Cerebellar nuclear complex (tissue), 1 donor: ENCODE measurements at places on chromosomes 1 and 21.

DNA sequence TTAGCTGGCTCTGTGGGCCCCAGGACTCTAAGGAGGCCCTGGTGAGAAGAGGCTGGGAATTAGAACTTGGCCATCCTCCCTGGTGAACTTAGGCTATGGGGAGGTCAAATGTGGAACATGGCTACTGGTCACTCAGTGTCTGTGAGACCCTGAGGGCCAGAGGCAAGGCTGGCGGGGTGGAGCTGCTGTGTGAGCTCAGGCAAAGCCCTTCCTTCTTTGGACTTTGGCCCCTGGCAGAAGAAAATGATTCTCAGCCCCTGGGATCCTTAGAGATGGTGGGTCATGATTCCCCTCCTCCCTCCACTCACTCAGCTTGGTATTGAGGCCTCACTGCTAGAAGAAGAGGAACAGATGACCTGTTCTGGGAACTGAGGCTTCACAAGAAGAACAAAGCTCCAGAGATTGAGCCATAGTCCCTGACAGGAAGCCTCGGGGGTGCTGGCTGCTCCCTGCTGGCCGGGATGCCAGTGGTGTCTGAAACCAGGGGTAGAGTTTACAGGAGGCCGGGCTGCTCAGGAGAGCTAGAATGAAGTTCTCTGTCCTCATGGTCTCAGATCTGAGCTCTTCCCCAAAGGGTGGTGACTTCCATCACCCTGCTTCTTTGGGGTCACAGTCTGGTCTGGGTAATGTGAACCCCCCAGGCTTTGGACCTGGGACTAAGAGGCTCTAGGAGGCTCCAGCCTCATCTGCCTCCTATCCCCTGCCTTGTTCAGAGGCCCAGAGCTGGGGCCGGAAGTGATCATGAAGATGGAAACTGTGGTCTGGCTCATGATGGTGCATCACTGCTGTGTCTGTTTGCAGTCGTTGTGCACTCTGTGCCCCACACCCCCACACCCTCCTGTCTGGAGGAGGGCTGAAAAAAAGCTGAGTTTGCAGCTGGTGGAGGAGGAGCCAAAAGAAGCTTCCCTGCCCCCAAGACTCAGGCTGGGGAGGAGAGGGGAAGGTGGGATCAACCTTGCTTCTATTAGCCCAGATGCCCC, 905 bp downstream of the BTBD19 start:
- DNase-seq, result no peak

DNA sequence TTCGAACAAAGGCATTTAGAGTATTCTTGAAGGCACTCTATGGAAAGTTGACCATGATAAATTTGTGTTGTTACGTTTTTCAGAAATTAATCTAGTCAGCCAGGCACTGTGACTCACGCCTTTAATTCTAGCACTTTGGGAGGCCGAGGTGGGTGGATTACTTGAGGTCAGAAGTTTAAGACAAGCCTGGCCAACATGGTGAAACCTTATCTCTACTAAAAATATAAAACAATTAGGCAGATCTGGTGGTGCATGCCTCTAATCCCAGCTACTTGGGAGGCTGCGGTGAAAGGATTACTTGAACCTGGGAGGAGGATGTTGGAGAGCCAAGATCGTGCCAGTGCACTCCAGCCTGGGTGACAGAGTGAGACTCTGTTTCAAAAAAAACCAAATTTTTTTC, 130.6 kb upstream of the BRINP3 start:
- no peak for DNase-seq

DNA sequence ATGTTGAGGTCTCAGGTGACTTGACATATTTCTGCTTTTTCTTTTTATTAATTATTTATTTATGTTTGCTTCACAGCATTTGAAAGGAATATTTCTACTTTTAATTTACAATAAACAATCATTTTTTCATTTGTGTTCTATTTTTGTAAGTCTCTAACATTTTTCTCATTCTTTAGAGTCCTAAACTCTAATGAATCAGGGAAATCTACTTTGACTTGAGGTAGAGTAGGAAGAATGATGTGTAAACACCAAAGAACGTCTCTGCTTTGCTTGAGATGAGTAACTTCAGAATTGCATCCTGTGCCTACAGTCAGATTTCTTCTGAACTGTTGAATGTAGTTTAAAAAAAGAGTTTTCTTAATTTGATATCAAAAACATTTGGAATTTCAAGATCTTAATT, 65.2 kb downstream of the CNST start:
- DNase-seq, result no peak

DNA sequence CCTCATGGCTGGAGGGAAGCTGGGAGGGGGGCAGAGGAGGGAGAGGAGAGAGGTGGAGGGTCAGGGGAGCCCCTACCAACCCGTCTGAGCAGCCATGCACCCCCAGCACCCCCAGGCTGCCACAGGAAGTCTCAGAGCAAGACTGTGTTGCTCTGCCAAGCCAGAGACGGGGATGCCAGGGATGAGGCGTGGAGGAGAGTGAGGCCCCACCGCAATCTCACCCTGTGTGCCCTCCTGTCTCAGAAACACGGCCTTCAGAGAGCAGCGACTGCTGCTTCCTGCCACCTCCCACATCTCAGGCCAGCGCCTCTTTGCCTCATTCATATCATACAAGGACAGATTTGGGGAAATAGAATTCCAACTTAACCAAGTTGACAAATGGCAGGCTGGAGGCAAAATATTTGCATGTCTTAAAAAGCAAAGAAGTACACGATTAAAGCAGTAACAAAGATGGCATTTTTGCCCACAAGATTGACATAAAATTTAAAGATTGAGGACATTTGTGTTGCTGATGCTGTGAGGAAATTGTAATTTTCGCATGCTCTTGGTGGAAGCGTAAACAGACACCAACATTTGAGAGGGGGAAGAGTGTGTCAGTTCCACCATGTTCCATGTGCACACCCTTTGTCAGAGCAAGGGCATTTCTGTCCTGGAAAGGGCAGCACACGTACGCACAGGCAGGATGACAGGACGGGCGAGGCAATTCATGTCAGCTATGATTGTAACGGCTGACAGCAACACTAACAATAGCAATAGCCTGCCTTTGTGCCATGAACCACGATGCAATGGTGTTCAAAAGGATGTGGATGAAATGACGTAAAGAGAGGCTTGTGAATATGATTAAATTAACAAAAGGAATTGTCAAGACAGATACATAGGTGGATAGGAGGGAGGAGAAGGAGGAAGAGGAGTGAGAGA, 59.0 kb upstream of the BACE2 start:
- DNase-seq, result no peak

- no peak for DNase-seq
Observed at GRCh38 chr1:110876748-110877341, 3.9 kb downstream of the CD53 start.

GRCh38 chr1:185398599-185398998, 81.6 kb upstream of the IVNS1ABP start:
- DNase-seq, result no peak

GRCh38 chr1:207077470-207078377, 10.9 kb upstream of the C4BPB start:
- no peak for DNase-seq

DNA sequence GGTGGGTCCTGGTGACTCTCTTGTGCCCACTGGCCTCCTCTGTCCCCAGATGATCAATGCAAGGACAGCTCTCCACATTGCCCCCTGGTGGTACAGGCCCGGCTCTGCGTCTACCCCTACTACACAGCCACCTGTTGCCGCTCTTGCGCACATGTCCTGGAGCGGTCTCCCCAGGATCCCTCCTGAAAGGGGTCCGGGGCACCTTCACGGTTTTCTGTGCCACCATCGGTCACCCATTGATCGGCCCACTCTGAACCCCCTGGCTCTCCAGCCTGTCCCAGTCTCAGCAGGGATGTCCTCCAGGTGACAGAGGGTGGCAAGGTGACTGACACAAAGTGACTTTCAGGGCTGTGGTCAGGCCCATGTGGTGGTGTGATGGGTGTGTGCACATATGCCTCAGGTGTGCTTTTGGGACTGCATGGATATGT, 10.8 kb downstream of the ADAMTSL4 start:
- DNase-seq, result no peak

DNA sequence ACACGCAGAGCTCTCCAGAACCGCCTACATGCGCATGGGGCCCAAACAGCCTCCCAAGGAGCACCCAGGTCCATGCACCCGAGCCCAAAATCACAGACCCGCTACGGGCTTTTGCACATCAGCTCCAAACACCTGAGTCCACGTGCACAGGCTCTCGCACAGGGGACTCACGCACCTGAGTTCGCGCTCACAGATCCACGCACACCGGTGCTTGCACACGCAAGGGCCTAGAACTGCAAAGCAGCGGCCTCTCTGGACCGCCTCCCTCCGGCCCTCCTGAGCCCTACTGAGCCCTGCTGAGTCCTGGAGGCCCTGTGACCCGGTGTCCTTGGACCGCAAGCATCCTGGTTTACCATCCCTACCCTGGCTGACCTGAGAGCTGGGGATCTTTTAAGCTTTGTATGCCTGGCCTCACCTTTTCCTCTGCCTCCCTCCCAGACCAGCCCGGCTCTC, 8.3 kb downstream of the OLIG2 start:
- DNase-seq, result no peak

- DNase-seq, result no peak
Observed at GRCh38 chr1:32273391-32274208, 18.3 kb upstream of the HDAC1 start.

- DNase-seq, result no peak
Observed at GRCh38 chr1:37501661-37502060, 12.9 kb downstream of the MEAF6 start.

DNA sequence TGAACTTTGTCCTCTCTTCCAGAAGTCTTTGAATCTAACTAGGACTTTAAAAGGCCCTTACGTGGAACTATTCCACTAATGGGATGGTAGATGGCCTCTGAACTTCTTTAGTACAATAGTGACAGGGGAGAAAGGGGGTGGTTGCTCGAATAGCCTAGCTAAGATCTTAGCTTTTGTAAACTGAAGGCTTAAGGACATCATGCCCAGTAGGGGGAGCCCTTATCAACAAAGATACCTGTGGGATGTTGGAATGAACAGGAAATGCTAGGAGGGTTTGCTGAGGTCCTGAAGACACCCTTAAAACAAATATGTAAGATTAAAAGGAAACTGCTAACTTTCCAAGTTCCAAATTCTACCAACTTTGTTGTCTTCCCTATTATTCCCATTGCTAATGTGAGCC, 33.2 kb downstream of the NHLH2 start:
- DNase-seq, result no peak

- no peak for DNase-seq
Observed at GRCh38 chr1:195530961-195531360, 1077.3 kb downstream of the KCNT2 start.

DNA sequence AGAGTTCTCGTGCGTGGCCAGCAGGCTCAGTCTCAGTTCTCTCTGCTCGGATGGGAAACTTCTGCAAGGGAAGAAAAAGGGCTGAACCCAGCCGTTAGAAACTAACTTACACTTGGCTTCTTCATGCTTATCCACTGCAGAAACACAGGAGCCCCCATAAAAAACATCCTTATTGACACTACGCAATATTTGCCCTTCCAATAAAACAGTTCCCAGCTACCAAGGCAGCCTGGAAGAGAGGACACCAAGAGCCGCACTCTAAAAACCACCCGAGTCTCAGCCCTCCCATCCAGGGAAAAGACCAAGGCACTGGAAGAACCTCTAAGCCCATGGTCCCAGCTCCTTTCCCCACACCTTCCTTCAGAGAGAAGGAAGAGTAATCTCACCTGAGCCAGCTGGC, 61.1 kb downstream of the SSBP3 start:
- no peak for DNase-seq

- DNase-seq, result no peak
Observed at GRCh38 chr1:210291081-210291764, 37.5 kb upstream of the HHAT start.

GRCh38 chr1:39666772-39667171, 5.1 kb downstream of the NT5C1A start:
- DNase-seq, result no peak

DNA sequence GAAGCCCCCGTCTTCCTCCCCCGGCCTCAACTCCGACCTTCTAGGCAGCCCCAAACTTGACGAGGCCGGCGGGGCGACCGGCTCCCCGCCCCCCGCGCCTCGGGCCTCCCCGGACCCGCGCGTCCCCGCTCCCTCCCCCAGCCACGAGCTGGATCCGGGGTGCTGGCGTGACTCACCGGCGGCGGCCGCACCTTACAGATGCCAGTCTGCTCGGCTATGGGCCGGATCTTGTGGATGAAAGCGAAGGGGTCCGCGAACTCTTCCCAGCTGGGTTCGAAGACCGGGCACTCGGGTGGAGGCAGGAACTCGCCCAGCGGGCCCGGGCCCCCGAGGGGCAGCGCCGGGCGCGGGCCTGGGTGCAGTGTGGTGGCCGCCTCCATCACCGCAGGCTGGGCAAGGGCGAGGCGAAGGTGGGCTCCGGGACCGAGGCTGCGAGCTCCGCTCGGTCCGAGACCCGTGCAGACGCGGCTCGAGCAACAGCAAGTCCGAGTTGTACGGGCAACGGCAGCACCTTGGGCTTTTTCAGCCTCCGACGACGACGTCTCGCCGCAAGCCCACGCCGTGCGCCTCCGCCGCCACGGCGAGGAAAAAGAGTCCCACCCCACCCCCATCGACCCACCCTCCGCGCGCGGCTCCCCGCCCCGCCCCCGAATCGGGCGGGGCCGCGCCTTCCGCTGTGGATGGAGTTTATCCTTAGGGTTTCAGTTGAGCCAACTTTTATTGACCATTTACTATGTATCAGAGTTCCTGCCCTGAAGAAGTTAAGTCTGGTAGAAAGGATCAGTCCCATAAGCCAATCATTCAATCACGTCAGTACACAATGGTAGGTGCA, at the start of gene KDM5B:
KDM5B (minus strand) TSS at position 496 of the 832 bp plus-strand sequence; CDS start at position 380, 116 bp downstream.
- DNase-seq, result no peak

GRCh38 chr21:37675202-37675801, 241.0 kb downstream of the KCNJ6 start:
- no peak for DNase-seq

DNA sequence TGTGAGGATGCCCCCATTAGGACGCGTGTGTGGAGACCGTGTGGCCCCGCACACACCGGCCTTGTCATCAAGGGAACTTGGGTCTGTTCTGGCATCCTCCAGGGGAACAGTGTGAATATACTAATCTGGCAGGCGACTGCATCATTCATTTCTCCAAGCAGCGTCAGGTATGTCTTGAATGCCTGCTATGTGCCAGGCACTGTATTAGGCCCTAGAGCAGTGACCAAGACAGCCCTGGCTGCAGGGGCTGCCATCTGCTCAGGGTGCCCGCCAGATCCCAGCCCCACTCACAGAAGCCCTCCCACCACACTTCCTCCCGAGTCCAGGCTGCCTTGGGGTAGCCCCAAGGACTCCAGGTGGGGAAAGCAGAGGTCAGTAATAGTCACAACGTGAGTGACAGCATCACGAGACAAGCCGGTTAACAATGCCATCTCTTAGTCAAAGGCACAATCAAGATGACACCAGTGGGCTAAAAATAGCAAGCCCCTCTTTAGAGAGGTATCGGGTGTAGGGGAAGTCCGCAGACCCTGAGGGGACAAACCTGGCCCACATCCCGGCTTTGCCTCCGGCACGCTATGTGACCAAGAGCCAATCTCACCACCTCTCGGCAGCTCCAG, 7.5 kb upstream of the LAPTM5 start:
- no peak for DNase-seq

DNA sequence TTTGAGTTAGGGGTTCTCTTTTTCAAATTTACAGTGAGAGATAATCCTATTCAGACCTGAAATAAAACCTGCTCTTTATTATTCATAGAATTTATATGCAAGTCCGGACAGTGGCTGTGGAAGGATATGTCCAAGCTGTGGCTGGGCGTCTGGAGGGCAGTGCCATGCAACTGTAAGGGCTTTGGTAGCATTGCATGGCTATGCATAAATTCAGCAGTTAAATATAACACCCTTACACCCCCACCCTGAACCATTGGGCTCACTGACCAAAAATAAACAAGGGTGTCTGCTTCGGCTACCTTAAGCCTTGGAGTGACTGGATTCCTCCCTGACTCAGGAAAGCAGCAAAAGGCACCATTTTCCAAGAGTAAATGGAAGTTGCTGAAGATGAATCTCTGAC, 5.4 kb downstream of the CHTOP start:
- DNase-seq, result no peak
